Activated naive CD4-positive, alpha-beta T cell treated with anti-CD3 and anti-CD28 coated beads, Interleukin-2, amount 50 U/mL, for 72 hours (primary cell): ENCODE measurements at places on chromosomes 11 and 22. TPM values are rescaled to one million over a fixed set of nuclear protein-coding genes. Genes with fewer than 3 reads are reported as not detected.

MS4A13 gene
- not detected for total RNA-seq

NLRP6 gene
- 2.5 TPM for total RNA-seq

DGCR8 gene
- total RNA-seq = 66.7 TPM

INS gene
- not detected for total RNA-seq

PRG2 gene
- total RNA-seq = 0.97 TPM

TRMU gene
- total RNA-seq = 94.1 TPM

PANX2 gene
- 2.1 TPM for total RNA-seq

SERPING1 gene
- not detected for total RNA-seq

MUC2 gene
- total RNA-seq = not detected

PHETA2 gene
- 2.2 TPM for total RNA-seq

OR52E6 gene
- not detected for total RNA-seq

FIBIN gene
- not detected for total RNA-seq

RAD9A gene
- total RNA-seq = 35.6 TPM

FGF19 gene
- not detected for total RNA-seq

SYT9 gene
- not detected for total RNA-seq

RAC2 gene
- total RNA-seq = 769 TPM

NLRP14 gene
- 0.21 TPM for total RNA-seq

GRAMD1B gene
- total RNA-seq = 66.2 TPM

TESMIN gene
- 8.8 TPM for total RNA-seq

ZP1 gene
- total RNA-seq = not detected

POLR2F gene
- 55.3 TPM for total RNA-seq

HORMAD2 gene
- total RNA-seq = 0.27 TPM

ZDHHC5 gene
- total RNA-seq = 59.6 TPM

DEUP1 gene
- total RNA-seq = not detected

PRDM10 gene
- 13.0 TPM for total RNA-seq

SEC14L2 gene
- 13.9 TPM for total RNA-seq

SCN3B gene
- 0.06 TPM for total RNA-seq
